ENCODE measurements at places on chromosomes 16 and 17.

- DNase-seq, result no peak
Observed at GRCh38 chr17:77516902-77517301, 376.1 kb downstream of the SEC14L1 start.

- peak; percentile 37 for DNase-seq
Observed at GRCh38 chr16:17078931-17079631, 391.7 kb downstream of the XYLT1 start.

- no peak for DNase-seq
Observed at GRCh38 chr16:17368951-17369350, 101.8 kb downstream of the XYLT1 start.

GRCh38 chr16:64996641-64997040, 125.2 kb downstream of the CDH11 start:
- no peak for DNase-seq

DNA sequence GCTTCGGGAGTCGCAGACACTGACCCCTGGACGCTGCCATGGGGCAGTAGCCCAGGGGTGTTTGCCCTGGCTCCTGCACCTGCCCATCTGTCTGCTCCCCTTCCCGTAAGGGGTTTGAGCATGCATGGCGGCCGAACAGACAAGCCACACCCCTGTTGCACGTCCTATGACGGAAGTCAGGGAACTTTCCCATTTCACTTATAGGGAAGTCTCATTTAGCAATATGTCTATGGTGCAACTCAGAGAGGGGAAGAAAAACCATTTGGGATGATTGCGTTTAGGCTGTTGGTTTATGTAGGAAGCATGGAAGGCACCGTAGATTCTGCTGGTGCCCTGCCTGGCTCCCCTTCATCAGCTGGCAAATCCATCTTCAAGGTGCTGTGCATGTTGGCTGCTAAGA, 112.5 kb downstream of the HAPSTR1 start:
- DNase-seq, result no peak
